ENCODE measurements at places on chromosomes 2 and 18.
A peak's percentile ranks its signal among the peaks of the same experiment; 100 is the strongest.

- no peak for DNase-seq
Measured at GRCh38 chr2:216588861-216589710, 44.1 kb upstream of the IGFBP2 start.

GRCh38 chr2:234203135-234203984, 152.9 kb downstream of the SPP2 start:
- DNase-seq: no peak

DNA sequence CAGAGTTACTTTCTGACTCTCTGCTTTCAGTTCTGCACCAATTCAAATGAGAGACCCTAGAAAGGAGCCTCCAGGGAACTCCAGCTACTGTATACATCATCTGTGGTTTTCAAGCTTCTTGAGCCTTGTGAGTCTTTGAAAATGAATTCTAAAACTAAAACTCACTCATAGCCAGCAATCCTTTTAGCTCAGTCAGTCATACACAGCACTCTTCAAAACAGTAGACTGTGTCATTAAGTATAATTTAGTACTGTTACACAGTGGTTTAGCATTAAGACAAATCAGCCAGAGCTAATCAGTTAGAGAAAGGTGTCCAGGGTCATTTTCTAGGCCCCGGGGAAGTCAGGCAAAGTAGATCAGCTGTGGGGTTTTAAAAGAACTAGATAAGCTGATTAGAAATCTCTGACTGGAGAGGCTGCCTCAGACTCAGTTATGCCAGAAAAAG, 322.1 kb upstream of the THUMPD2 start:
- DNase-seq: no peak

- no peak for DNase-seq
Measured at GRCh38 chr2:162579169-162579568, 235.2 kb downstream of the GCA start.

DNA sequence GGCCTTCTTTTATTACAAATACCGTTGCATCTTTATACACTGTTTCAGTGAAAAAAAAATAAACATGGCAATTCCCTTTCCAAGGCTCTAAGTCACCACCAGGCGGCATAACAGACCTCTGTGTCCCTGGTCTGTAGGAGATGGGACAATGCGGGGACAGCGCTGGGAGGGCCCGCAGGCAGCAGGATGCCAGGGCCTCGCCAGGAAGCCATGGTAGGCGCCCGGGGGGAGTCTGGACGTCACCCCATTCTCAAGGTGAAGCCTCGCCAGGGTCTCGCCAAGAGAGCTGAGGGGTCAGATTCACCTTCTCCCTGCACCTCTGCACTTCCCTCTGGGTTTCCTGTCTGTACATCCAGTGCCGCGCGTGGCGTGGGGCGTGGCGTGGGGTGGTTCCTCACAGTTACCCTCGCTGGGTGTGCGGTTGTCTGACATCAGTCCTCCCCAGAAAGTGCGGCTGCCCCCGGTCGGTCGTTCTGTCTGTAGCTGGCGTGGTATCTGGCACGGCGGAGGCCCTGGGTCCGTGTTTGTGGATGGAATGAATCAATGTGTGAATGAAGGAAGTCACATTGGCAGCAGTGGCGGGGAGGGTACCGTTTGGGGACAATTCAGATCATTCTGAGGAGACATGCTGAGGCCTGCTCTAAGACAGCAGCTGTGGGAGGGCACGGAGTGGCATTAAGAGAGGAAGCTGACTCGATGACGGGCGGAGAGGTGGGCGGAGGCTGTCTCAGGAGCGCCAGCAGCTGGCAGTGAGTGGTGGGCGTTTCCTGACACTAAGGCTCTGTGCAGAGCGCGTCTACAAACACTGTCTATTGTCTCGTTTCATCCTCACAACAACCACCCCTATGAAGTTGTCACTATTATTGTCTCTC, 46.0 kb downstream of the LRRFIP1 start:
- DNase-seq: peak; percentile 78
